Activated CD8-positive, alpha-beta memory T cell treated with anti-CD3 and anti-CD28 coated beads, Interleukin-2, amount 50 U/mL, for 4 hours (primary cell): ENCODE measurements at places on chromosomes 4 and X.
A peak's percentile ranks its signal among the peaks of the same experiment; 100 is the strongest.

DNA sequence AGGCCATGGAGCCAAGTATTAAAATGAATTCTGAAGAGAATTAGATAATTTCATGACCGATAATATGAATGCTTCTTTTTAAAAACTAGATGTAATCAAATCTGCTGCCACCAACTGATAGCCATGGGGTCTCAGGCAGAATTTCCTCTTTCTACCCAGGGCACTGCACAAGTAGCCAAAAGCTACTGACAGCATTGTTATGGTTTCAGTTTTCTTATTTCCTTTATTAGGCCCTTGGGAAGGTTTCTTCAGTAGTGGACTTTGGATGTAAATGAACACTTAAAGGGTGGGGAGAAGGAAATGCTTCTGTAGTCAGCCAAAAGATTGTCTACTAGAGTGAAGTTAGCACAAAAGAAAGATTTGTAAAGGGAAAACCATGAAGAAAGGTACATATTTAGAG is 686.0 kb downstream of the ADGRL3 start:
- no peak for DNase-seq

DNA sequence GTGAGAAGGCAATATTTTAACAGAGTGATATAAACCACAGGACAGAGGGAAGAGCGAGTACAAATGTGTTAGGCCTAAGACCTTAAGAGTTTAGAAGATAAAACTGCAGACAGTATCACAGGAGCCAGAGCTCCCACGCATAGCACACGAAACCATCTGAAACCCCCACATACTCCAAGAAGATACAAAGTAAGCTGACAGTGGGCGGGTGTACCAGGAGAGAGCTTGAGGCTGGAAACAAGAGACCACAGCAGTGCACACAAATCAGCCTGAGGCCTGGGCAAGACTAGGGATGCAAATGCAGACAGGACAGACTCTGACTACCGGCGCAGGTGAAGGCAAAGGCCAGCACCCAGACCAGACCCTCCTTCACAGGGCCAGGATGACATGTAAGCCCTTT is 54.1 kb upstream of the ARHGAP24 start:
- no peak for DNase-seq

DNA sequence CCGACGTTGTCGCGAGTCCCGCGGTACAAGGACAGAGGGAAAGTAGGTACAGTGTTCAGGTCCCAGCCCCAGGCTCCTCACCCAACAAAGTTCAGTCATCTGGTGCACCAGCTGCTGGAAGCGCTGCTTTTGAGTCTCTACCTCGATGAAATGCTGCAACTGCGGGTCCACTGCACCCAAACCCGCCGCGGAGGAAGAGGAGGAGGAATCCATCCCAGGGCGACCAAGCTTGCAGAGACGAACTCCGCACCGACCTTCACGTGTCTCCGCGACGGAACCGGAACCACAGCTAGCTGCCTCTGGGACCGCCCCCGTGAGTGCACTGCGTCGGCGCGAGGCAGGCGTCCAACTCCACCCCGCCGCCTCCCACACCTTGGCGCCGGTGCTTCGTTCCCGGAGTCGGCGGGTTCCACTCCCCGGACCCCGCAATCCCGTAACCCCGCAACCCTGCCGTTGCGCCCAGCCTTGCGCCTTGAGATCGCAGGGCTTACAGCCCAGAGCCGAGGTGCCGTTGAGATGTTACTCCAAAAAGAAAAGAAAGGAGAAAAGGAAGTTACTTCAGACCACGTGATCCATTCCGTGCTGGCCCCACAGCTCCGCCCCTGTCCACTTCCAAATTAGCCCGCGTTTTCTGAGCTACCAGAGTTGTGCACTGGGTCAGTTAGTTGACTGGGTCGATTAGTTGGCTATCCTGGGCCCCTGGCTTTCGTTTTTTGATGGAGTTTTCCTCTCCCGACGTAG is at the start of gene TIMM8A:
Gene TIMM8A (minus strand): TSS at position 291 of the 741 bp plus-strand sequence. CDS start 78 bp downstream, at position 213.
- peak; percentile 72 for DNase-seq

GRCh38 chrX:14295426-14295825 is 233.9 kb upstream of the GLRA2 start:
- no peak for DNase-seq

- no peak for DNase-seq
These were observed 88.2 kb upstream of the CAMK2D start for GRCh38 chr4:113849771-113850170.

- DNase-seq = no peak
These were observed 213.7 kb downstream of the AFAP1 start for GRCh38 chr4:7725951-7726350.

DNA sequence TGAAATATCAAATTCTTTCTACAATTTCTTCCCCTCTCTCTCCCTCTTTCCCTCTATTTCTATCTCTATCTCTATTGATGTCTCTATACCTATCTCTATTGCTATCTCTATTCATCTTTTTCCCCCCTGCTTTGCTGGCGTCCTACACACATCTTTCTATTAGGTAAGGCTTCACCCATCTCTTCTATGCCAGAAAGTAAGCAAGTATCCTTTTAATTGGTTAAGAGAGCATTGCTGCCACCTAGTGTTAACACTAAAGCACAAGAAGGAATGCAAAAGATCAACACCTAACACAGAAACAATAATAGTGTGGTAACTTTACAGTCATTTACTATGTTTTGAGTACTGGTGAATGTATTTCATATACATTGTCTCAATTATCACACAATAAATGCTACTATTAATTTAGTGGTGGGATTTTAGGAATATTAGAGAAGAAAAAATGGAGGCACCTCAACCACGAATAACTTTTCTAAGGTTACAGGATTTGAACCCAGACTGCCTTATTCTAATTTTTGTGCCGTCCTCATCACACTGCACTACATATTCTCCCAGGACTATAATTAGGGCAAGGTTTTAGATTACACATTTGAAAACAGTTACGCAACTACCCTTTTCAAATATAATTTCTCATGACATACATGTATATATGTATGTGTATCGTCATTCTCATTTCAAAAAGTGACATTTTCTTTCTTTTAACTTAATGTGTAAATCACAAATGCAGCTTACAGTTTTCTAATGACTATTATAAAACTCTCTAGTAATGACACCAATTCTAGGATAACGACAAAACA is 3.7 kb upstream of the C4orf36 start:
- DNase-seq = no peak

GRCh38 chr4:186876961-186877626 is 153.4 kb upstream of the FAT1 start:
- DNase-seq = no peak

- DNase-seq = no peak
These were observed 136.2 kb downstream of the TBC1D19 start for GRCh38 chr4:26719954-26720552.

- DNase-seq = no peak
These were observed 835 bp downstream of the TMEM185A start for GRCh38 chrX:149630681-149631233.

DNA sequence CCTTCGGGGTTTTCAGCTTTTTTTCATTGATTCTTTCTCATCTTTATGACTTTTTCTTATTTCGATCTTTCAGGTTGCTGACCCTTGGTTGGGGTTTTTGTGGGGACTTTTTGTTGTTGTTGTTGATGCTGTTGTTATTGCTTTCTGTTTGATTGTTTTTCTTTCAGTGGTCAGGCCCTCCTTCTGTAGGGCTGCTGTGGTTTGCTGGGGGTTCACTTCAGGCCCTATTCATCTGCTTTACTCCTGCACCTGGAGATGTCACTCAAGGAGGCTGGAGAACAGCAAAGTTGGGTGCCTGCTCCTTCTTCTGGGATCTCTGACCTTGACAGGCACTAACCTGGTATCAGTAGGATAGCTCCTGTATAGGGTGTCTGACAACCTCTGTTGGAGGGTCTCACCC is 39.9 kb upstream of the PCDH18 start:
- no peak for DNase-seq

GRCh38 chrX:42260854-42261253 is 337.5 kb upstream of the CASK start:
- no peak for DNase-seq

- DNase-seq = peak; percentile 29
These were observed 32.7 kb upstream of the FAM9C start for GRCh38 chrX:13077168-13077567.

DNA sequence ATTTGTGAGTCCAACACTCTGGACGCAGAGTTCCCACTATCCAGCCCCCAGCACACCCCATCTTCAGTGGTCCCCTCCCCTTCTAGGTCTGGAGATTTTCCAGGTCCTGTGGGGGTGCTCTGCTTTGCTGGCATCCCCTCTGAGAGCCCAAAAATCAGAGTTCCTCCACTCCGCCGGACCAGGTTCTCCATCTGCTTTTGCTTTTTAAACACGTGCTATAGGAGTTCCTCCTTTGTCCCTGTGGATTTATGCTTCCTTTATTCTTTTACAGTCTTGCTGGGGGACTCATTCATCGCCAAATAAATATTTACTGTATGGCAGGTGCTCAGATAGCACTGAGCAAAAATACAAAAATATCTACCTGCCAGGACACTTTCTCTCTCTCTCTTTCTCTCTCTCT is 324.7 kb downstream of the STK32B start:
- no peak for DNase-seq

- DNase-seq = no peak
These were observed 299.9 kb upstream of the SFRP2 start for GRCh38 chr4:154088741-154089140.

- DNase-seq = peak; percentile 25
These were observed 27.1 kb upstream of the SLC9B1 start for GRCh38 chr4:103046416-103047290.

DNA sequence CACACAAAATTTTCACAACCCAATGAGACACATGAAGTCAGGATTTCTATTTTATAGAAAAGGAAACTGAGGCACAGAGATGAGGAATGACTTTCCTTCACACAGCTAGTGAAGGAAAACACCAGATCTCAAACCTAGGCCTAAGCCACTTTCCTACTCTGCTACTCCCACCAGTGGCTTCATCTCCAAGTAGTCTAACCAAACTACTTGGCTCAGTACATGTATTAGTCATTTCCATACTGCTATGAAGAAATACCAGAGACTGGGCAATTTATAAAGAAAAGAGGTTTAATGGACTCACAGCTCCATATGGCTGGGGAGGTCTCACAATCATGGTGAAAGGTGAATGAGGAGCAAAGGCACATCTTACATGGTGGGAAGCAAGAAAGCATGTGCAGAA is 196.6 kb downstream of the EVC2 start:
- no peak for DNase-seq

GRCh38 chr4:124181039-124181438 is 531.5 kb downstream of the ANKRD50 start:
- DNase-seq = no peak

DNA sequence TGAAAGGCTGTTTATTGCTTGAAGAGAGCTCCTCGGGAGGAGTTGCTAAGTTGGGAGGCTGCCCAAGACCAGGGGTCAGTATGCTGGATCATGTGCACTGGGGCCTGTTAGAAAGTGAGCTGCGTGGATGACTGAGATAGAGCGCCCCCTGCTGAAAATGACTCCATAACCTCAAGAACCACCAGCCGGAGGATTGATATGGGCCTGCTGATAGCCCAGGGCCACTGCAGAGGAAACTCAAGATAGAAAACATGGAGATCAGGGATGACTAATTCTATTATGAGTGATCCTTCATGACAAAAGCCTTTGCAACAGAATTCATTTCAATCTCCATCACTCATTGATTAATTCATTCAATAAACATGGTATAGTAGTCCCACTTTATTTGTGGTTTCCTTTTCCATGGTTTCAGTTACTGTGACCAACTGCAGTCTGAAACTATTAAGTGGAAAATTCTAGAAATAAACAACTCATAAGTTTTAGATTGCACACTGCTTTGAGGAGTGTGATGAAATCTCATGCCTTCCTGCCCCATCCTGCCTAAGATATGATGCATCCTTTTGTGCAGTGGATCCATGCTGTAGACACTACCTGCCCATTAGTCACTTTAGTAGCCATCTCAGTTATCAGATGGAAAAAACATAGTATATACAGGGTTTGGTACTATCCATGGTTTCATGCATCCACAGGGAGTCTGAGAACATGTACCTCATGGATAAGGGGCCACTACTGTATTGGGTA is 126.7 kb upstream of the MBNL3 start:
- peak; percentile 25 for DNase-seq

DNA sequence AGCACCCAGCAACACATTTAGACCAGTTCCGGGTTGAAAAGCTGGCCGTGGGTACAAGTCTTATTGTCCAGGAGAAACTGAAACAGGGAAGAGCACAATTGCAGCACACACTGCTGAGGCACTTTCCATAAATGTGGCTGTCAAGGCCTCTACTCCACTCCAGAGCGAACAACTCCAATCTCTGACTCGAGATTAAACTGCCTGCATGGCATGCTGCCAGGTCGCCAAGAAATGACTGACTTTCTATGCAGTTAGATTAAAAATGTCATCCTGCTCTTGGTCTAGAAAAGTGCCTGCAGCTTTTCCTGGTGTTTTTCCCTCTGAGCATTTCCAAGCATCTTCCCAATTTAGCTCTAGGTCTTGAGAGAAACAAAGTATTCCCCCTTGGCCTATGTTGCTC is 260.6 kb upstream of the EMCN start:
- no peak for DNase-seq

DNA sequence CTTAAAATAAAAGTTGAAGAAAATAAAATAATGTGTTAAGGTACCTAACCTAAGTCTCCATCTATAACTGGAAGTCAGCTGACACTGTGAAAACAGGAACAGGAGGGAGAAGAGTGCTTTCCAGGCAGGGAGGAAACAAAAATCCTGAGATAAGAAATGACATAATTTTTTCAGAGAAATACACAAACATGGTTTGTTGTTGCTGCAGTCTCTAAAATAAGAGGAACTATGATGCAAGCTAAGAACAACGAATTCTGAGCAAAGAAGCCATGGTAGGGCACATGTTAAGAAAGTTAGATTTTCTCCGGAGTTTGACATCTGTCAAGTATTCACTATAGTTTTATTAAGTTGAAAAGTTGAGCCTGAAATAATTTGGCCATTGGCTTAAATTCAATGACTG is 26.9 kb downstream of the PAPSS1 start:
- no peak for DNase-seq

GRCh38 chr4:72777436-72777835 is 208.4 kb upstream of the ADAMTS3 start:
- no peak for DNase-seq

DNA sequence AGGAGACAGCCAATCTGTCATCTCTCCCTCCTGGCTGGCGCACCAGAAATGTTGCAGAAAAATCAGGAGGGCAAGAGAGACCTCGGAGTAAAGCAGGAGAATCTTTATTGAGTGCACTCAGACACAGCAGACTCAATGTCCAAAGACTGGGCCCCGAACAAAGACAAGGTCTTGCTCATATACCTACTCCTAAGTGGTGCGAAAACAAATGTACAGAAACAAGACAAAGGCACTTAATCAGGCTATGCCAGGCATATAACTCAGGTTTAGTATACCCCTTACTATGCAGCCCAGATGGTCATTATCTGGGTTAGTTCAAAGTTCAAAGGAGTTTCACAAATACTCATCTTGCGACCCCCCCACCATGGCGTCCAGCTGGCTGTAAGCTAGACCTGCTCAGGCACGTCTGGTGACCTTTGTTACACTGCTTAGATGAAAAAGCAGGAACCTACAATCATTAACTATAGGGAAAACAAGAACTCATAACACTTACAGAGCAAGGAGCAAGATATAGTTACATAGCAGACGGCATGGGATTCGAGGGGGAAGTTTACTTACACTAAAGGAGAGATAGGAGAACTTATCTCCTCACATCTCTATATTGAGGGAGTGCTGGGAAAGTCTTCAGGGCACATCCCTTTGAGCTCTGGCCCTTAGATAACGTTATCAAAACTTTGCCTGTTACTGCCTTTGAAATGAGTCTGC is 27.5 kb downstream of the SULT1E1 start:
- no peak for DNase-seq

GRCh38 chr4:150462743-150463142 is 119.2 kb upstream of the MAB21L2 start:
- no peak for DNase-seq

- DNase-seq = no peak
These were observed 99.0 kb downstream of the ARSJ start for GRCh38 chr4:113880240-113881028.

- no peak for DNase-seq
These were observed 83.8 kb downstream of the FHDC1 start for GRCh38 chr4:153019906-153020305.
